ENCODE measurements at places on chromosomes 1 and 21.
A peak's percentile ranks its signal among the peaks of the same experiment; 100 is the strongest.

- peak; percentile 39 for DNase-seq
Measured at GRCh38 chr1:48677306-48678287, 99.1 kb downstream of the BEND5 start.

DNA sequence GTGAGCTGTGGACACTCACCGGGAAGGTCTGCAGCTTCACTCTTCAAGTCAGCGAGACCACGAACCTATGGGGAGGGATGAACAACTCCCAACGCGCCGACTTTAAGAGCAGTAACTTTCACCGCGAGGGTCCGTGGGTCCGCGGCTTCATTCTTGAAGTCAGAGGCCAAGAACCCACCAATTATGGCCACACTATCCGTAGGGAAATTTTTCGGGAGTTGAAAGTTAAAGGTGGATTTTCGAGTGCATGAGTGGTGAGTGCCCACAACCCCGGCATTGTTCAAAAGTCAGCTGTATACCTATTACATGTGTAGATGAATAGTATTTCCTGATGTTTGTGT is 19.7 kb downstream of the EXOC8 start:
- no peak for DNase-seq

DNA sequence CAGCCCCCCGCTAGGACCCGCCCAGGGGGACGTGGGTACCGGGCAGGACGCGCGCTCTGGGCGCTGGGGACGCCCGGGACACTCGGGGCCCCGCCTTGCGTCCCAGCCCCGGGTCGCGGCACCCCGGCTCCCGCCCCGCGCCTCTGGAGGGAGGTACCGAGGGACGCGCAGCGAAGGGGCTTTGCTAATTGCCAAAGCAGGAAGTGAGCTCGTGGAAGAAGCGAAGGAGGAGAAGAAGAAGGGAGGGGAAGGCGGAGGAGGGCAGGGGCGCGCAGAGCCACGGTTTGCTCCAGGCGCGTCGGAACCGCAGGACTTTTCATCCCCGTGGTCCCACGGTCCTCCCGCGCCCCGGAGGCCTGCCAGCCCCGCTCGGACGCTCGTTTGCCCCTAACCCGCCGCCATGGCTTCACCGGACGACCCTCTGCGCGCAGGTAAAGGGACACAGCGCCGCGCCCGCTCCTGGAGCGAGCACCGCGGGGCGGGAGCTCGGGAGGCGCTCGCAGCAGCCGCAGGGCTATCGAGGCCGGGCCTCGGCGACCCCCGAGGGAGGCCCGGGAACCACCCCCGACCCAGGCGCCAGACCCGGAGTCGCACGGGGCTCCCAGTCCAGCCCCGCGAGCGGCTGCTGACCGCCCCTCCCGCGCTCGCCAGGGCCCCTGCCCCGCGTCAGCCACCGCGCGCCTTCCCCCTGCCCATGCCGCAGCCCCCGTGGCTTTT is 1.3 kb downstream of the EDARADD start:
- DNase-seq, result peak; percentile 44

GRCh38 chr1:234303231-234303630 is 70.0 kb upstream of the COA6 start:
- no peak for DNase-seq

GRCh38 chr1:216607067-216607697 is 116.0 kb downstream of the ESRRG start:
- DNase-seq, result no peak

GRCh38 chr1:183039985-183040447 is 16.8 kb downstream of the LAMC1 start:
- DNase-seq, result no peak

GRCh38 chr1:53992085-53992874 is 25.7 kb downstream of the LDLRAD1 start:
- no peak for DNase-seq

DNA sequence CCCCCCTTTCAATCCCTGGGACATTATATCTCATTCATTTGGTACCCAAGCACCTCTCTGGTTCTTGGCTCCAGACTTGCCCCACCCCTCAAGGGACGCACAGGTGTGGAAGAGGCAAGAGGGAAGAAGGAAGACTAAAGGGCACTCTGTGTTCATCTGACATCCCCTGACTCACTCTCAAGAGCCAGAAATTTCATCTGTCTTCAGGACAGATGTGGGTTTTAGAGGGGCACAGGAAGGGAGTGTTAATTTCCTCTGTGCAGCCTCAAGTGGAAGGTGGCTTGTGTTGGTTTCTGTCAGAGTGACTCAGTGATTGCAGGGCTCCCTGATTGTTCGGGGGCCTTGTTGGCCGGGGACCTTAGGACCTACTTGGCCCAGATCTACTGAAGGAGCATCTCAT is 2.4 kb downstream of the C2CD4D start:
- DNase-seq, result no peak

DNA sequence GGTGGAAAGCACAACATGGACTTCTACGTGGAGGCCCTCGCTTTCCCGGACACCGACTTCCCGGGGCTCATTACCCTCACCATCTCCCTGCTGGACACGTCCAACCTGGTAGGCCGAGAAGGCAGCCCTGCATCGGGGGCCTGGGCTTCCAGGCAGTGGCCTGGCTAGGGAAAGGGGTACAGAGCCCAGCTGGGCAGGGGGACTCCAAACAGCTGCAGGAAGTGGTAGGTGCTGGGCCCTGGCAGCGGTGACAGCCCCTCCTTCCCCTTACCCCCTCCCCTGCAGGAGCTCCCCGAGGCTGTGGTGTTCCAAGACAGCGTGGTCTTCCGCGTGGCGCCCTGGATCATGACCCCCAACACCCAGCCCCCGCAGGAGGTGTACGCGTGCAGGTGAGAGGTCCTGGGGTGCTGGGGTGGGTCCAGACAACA is 30.0 kb upstream of the PADI6 start:
- no peak for DNase-seq

GRCh38 chr1:27380224-27380623 is 2.9 kb downstream of the CD164L2 start:
- DNase-seq, result no peak

- DNase-seq, result no peak
Measured at GRCh38 chr1:2886631-2887030, 85.1 kb upstream of the TTC34 start.

DNA sequence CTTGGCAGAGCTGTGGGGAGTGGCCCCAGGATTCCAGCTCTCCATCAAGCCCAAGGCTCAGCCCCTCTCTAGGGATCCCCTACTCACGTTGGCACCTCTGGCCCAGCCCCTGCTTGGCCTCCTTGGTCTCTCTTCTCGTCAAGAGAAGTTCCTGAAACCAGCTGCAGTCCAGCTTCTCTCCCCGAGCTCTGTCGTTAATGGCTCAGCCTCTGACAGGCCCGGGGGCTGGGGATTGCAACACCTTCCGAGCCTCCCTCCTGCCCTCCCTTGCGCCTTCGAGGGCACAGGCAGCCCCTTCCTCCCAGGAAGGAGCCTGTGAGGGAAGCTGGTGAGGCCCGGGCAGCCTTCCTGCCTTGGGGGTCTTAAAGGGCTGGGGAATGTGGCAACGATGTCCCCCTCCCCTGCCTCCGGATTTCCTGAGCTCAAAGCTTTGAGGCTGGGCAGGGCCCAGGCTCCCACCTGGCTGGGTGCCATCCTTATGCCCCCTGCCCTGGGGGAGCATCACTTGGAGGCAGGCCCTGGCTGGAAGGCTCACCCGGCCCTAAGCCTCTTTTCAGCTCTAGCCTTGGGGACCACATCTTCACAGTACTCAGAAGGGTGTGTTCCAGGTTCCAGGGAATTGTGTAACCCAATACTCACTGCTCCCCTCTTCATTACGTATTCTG is at the start of gene CSF3R:
CSF3R (minus strand) TSS at position 190 of the 665 bp plus-strand sequence. CDS start 3,417 bp downstream, outside the sequence.
- no peak for DNase-seq

DNA sequence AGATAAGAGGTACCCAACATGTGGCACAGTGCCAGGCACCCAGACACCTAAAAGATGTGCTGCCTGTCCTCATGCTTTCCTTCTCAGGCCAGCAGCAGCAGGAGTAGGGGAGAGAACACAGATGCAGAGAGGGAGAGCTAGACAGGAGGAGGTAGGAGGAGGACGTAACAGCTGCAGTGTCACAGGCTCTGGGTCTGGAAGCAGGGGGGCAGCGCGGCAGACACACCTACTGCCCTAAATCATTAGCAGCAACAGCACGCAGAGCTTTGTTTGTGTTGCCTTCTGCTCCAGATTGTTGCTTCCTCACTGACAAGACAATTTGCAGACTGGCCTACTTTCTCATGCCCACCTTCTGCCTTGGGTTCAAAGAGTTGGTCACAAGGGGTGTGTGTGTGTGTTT is 196.7 kb upstream of the DAB1 start:
- no peak for DNase-seq
